Hepatocyte (in vitro differentiated cells): ENCODE measurements at places on chromosomes 4 and X. TPM values are rescaled to one million over a fixed set of nuclear protein-coding genes. Genes with fewer than 3 reads are reported as not detected.

The FGD1 gene
- total RNA-seq, result 4.7 and 9.0 TPM in 2 replicates

The INTU gene
- 7.4 and 9.2 TPM in 2 replicates for total RNA-seq

The FAM9B gene
- not detected in 2 replicates for total RNA-seq

The RBM3 gene
- total RNA-seq, result 98.6 and 135 TPM in 2 replicates

The UGT2B15 gene
- total RNA-seq, result 103 and 119 TPM in 2 replicates

The APOO gene
- 21.9 and 27.0 TPM in 2 replicates for total RNA-seq

The CFAP99 gene
- total RNA-seq, result 0.04 TPM in 1 of 2 replicates, not detected in the other

The PGRMC1 gene
- 283 and 307 TPM in 2 replicates for total RNA-seq

The DMRTC1B gene
- 0.16 and 3.0 TPM in 2 replicates for total RNA-seq

The TMEM31 gene
- 0.28 TPM in 1 of 2 replicates, not detected in the other for total RNA-seq

The TEC gene
- 1.2 and 2.1 TPM in 2 replicates for total RNA-seq

The CNKSR2 gene
- total RNA-seq, result 8.0 and 10.3 TPM in 2 replicates

The MTMR1 gene
- 16.4 and 18.0 TPM in 2 replicates for total RNA-seq

The LRRC66 gene
- total RNA-seq, result 0.87 and 0.92 TPM in 2 replicates

The FOXO4 gene
- total RNA-seq, result 9.7 and 10.8 TPM in 2 replicates

The TECRL gene
- 0.10 TPM in 1 of 2 replicates, not detected in the other for total RNA-seq

The ADH6 gene
- 23.1 and 23.6 TPM in 2 replicates for total RNA-seq

The ZNF275 gene
- total RNA-seq, result 9.9 and 10.2 TPM in 2 replicates

The TBCK gene
- total RNA-seq, result 46.0 and 49.7 TPM in 2 replicates

The ANKRD50 gene
- 33.7 and 37.4 TPM in 2 replicates for total RNA-seq

The CACNA1F gene
- 0.04 and 1.6 TPM in 2 replicates for total RNA-seq

The POF1B gene
- total RNA-seq, result 33.4 and 35.2 TPM in 2 replicates

The RTL9 gene
- total RNA-seq, result 2.7 and 2.9 TPM in 2 replicates
